Activated CD8-positive, alpha-beta memory T cell treated with anti-CD3 and anti-CD28 coated beads for 24 hours (primary cell): ENCODE measurements at places on chromosomes 1 and 21.

DNA sequence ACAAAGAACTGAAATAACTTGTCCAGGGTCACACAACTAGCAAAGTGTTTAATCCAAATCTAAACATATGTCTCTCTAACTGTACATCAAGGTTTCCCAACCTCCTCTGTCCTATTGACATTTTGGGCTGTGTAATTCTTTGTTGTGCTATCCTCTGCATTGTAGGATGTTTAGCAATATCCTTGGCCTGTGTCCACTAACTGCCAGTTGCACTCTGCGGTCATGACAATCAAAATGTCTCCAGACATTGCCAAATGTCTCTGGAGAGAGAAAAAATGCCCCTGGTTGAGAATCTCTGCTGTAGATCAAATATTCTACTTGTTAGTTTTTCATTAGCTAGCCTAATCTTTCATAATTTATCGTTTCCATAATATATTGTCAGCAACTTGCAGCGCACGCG lies 353.4 kb upstream of the NEGR1 start:
- DNase-seq: no peak

- no peak for DNase-seq
These were observed 591.6 kb upstream of the PLXNA2 start for GRCh38 chr1:208835781-208836180.

GRCh38 chr1:236619398-236619797 lies 15.1 kb upstream of the HEATR1 start:
- no peak for DNase-seq

DNA sequence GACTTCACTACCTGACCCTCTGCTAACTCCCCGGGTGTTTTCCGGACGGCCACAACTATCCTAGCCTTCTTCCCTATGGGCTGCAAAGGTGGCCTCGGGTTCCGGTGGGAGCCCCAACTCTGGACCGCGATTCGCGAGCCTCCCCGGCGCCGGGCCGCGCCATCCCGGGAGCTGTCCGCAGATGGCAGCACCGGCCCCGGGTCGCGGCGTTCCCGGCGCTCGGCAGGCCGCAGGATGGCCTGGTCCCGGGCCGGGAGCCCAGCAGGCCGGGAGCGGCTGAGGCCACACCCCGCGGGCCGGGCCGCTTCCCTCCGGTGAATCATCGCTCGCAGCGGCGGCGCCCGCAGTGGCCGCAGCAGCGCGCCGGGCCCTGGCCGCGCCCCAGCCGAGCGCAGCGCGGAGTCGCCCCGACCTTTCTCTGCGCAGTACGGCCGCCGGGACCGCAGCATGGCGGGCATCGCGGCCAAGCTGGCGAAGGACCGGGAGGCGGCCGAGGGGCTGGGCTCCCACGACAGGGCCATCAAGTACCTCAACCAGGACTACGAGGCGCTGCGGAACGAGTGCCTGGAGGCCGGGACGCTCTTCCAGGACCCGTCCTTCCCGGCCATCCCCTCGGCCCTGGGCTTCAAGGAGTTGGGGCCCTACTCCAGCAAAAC lies at the start of gene CAPN2:
Gene CAPN2 (plus strand): TSS at position 346 of the 656 bp plus-strand sequence. CDS start 102 bp downstream, at position 448.
- peak; percentile 81 for DNase-seq

DNA sequence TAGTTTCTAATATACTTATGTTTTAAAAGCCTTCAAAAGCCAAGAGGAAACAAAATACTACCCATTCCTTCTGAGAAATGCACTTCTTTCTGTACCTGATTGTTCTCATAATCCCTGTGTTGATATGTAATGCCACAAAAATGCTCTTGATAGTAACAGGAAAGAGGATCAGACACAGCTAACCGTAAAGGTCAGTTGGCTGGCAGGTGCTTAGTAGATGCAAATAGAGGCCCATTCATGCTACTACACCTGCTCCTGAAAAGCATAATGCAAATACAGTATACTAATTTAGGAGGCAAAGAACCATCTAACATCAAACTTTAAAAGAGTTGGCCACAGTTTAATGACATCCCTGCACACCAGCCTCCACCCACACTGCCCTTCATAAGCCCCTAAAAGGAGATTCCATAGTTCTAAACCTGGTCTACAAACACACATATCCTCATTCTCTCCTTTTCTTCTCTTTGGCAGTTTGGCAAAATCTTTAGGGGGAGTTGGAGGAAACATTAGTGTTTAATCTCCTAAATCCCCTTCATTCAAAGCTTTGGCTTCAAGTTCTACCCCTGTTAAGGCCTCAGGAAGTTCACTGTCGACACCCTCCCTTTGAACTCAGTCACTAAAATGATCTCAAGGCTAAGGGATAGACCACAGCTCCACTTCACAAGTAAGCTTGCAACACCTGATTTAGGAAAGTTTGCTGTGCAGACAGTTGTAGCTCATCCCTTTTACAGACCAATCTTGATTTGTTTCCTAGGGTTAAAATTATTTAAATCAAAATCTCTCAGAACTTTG lies 2.9 kb upstream of the CD46 start:
- no peak for DNase-seq

DNA sequence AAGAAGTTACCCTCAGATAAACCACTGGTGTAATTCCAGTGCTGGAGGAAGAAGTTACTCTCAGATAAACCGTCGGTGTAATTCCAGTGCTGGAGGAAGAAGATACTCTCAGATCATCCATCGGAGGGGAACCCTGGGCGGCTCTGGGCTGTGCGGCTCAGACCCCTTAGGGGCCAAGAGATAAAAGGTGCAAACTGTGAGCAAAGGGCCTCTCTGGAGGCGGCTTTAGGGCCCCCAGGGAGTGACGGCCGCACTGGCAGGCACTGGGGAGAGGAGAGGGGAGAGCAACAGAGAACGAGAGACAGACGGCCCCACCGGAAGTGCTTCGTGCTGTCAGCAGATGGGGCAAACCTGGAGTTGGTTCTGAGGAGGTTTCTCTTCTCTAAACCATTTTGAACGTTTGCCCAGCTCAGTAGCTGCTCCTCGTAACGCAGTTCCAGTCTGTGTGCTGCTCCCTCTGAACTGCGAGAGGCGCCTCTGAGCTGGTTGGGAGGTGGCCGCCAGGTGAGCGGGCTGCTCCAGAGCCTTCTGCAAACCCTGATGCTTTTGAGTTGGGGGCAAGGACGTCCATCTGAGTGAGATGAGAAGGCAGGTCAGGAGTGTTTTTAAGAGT lies 62.6 kb upstream of the COL6A1 start:
- DNase-seq: no peak

- no peak for DNase-seq
These were observed 344.5 kb downstream of the PDE4B start for GRCh38 chr1:66137235-66137634.

DNA sequence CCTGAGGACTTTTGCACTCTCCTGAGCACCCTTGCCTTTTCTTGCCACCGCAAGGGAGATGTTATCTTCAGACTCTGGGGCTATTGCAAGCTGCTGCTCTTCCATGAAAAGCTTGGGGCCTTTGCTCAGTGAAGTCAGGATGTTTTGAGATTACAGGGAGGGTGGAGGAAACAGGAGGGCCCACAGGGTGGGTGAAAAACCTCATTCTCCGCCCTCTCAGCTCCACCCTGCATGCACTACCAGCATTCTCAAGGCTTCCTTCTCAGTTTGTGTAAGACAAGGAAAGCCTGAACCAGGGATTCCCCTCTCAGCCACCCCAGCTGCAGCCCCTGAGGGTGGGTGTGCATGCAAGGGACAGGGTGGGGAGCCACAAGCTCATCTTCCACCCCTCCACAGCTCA lies 25.8 kb upstream of the ZNF648 start:
- DNase-seq: no peak

- DNase-seq: no peak
These were observed 177.2 kb upstream of the RUNX1 start for GRCh38 chr21:35226328-35226727.

DNA sequence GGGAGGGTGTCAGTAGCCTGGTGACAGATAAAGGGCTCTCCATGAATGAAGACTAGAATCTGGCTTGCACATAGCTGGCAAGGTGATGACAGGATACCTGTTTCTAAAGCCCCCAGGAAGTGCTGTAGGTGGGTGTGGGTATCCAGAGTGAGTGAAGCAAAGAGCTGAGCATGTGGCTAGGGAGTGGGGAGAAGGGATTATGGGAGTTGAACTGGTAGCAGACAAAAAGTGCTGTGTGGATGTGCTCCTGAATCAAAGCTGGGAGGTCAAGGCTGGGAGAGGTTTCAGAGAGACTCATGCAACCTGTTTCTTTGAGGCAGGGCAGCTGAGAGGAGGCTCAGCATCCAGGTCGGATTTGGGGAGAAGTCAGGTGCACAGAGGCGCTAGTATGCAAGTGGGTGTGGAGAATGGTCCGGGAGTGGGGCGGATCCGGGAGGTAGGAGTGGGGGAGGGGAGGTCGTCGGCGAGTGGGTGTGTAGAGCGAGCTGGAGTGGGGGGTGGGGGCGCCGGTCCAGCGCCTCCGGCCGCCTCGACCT lies 600 bp downstream of the ASTN1 start:
- no peak for DNase-seq

GRCh38 chr1:114559356-114559755 lies 22.1 kb downstream of the BCAS2 start:
- DNase-seq: no peak

DNA sequence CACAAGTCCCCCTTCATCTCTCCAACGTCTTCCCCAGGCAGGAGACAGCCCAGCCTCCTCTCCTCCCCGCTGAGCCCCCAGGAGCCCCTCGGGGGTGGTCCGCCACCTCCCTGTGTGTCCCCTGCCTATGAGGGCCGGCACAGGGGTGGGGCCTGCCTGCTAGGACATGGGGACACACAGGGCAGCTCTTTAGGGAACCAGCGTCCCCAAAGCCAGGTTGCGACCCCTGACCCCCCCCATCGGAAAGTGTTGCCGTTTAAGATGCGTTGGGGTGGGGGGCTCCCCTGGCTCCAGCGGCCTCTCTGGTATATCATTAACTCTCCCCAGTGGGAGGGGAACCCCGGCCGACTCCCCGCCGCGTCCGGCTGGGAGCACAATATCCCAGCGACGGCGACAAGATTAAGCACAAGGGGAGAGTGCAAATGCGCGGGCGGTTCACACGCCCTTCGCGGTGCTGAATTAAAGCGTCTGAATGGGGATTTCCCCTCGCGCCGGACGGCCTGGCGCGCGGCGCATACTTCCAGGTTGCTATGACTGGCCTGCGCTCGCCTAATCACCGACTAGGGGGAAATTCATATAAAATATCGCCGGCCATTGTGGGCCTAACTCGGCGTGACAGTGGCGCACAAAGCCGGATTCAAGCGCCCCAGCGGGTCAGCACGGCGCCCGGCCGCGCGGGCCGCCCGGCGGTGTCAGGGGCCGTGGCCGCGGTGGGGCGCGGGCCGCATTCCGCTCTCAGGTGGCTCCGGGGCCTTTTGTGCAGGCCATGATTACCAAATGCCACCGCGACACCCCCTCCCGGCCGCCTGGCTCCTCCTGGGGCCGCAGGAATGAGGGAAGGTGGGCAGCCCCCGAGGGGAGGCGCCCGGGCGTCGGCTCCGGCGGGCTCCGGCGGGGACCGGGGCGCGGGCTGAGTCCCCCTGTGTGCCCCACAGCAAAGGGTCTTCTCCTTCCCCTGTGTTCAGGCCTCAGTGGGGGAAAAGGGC lies 30.9 kb downstream of the WNT3A start:
- DNase-seq: peak; percentile 69

GRCh38 chr1:228510803-228511413 lies 23.7 kb downstream of the RNF187 start:
- DNase-seq: no peak

DNA sequence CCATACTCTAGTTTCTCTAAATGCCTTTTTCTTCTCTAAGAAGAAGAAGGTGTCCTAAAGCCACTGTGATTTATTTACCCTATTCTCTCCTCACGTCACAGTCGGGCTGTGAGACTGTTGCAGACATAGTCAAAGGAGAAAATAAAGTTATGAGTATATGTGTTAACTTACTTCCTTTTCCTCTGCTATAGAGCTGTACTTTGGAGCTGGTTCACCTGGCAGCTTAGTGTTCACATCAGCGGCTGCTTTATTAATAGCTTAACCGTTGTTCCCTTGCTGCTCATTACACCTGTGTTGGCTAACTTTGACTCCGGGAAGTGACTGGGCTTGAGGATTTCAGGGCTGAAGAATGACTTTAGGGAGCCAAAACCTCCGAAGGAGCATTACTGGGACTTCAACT lies 3.6 kb downstream of the PFKFB2 start:
- DNase-seq: no peak

DNA sequence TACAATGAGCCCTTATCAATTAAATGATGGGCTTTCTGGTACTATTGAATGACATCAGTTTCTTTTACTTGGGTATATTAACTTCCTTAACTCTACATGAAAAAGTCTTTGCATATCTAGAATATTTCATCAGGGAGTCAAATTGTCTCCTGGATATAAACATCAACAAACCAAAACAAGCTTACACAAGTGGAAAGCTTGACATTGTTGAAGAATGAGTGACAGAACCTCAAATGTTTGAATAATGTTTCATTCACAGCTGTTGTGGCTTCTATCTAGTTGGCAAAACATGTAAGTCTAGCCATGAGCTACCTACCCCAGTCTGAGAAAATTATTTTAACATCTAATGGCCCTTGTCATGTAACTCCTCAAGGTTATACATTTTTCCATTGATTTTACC lies 604.8 kb upstream of the ADAMTS5 start:
- DNase-seq: no peak

DNA sequence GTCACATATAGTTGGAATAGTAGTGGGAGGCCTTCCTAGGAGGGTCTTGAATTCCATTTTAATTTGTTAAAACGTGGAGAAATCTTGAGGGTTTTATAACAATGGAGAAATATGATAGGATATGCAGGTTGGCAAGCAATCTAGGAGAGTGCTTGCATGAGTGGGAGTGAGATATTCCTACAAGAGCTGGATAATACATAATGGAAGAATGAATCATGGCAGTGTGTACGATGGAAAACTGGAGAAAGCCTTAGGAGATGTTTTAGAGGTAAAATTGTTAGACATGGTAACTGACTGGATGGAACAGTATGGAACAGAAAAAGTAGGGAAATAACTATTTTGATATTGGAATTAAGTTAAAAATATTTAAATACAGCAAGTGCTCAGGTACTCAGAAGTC lies 352.4 kb downstream of the PTBP2 start:
- no peak for DNase-seq
